ENCODE measurements at places on chromosomes 2 and 18.

GRCh38 chr18:49560624-49561288 is 1.1 kb upstream of the LIPG start:
- peak; percentile 73 for DNase-seq

DNA sequence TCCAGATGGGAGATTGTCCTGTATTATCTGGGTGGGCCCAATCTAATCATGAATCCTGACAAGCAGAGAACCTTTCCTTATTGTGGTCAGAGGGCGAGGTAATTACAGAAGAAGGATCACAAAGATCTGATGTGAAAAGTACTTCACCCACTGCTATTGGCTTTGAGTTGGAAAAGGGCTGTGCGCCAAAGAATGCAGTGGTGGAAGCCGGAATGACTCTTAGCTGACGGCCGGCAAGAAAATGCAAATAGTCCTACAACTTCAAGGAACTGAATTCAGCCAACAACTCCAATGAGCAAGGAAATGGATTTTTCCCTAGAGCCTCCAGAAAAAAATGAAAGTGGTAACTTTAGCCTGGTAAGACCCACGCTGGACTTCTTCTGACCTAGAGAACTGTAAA is 67.3 kb downstream of the CTNNA2 start:
- no peak for DNase-seq

GRCh38 chr2:223549215-223549614 is 52.9 kb downstream of the SCG2 start:
- DNase-seq: no peak

GRCh38 chr18:555705-556457 is 24.3 kb upstream of the CETN1 start:
- DNase-seq: no peak

Measured in left kidney (tissue), 8 donors.